ENCODE measurements at places on chromosomes 4 and X. TPM values are rescaled to one million over a fixed set of nuclear protein-coding genes. Genes with fewer than 3 reads are reported as not detected.

SMIM31 gene
- total RNA-seq, result not detected

SPATA18 gene
- total RNA-seq, result 1.2 TPM

- H3K36me3 ChIP-seq, result no peaks in the 10 kb centered on the region
- DNase-seq, result no peak
- no peaks in the 10 kb centered on the region for H3K27me3 ChIP-seq
- no peak overlapping the region for H3K4me3 ChIP-seq
- no peaks in the 10 kb centered on the region for H3K4me1 ChIP-seq
- no peak overlapping the region for H3K27ac ChIP-seq
These were observed 1448.9 kb upstream of the TENM3 start for GRCh38 chr4:180794333-180794732.

- H3K27me3 ChIP-seq, result no peaks in the 10 kb centered on the region
- no peaks in the 10 kb centered on the region for H3K4me1 ChIP-seq
- no peaks in the 10 kb centered on the region for H3K36me3 ChIP-seq
- no peak overlapping the region for H3K4me3 ChIP-seq
- DNase-seq, result no peak
- no peak overlapping the region for H3K27ac ChIP-seq
These were observed 122.7 kb downstream of the CCNB3 start for GRCh38 chrX:50327235-50327634.

BTC gene
- total RNA-seq, result not detected

DNA sequence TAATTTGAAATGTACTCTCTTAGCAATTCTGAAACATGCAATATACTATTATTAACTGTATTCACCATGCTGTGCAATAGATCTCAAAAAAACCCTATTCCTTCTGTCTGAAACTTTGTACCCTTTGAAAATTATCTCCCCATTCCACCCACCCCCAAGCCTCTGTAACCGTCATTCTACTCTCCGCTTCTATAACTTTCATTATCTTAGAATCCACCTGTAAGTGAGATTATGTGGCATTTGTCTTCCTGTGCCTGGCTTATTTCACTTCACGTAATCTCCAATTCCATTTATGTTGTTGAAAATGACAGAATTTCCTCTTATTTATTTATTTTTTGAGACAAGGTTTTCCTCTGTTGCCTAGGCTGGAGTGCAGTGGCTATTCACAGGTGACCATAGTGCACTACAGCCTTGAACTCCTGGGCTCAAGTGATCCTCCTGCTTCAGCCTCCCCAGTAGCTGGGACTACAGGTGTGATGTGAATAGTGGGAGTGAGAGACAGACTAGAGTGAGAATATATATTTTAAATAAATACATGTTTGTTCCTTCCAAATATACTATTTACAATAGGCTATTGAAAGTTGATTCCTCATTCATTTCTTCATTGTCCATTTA lies 30.5 kb downstream of the VSIG4 start:
- H3K36me3 ChIP-seq, result no peaks in the 10 kb centered on the region
- no peaks in the 10 kb centered on the region for H3K27me3 ChIP-seq
- H3K27ac ChIP-seq, result no peak overlapping the region
- no peak for DNase-seq

DNA sequence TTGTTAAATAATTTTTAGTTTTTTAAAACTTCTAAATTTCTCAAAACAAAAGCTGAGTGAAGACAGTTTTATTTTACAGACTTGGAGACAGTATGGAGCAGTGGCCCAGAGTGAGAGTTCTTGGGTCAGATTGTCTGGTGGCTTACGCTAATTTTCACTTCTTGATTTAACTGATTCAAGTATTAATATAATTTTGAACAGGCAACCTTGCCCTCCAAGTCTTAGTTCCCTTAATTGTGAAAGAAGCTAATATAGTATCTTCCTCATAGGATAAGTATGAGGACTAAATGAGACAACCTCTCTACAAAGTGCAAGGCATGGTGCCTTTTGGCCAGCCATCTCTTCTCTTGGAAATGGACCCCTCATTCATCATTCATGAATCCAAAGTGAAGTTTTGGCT lies 25.4 kb downstream of the ATP7A start:
- H3K36me3 ChIP-seq, result no peaks in the 10 kb centered on the region
- DNase-seq, result no peak
- H3K4me3 ChIP-seq, result no peak overlapping the region
- H3K27ac ChIP-seq, result no peak overlapping the region

PPA2 gene
- 48.5 TPM for total RNA-seq

TENM3 gene
- total RNA-seq, result 6.6 TPM
